ENCODE measurements at places on chromosomes 1 and 21.

- no peak for DNase-seq
- no peaks in the 10 kb centered on the region for H3K27me3 ChIP-seq
- H3K36me3 ChIP-seq: no peaks in the 10 kb centered on the region
Observed at GRCh38 chr1:60848583-60849188, 233.7 kb upstream of the NFIA start.

- H3K27me3 ChIP-seq: no peaks in the 10 kb centered on the region
- no peak overlapping the region for H3K27ac ChIP-seq
- no peak for DNase-seq
- no peak overlapping the region for H3K4me3 ChIP-seq
- H3K4me1 ChIP-seq: no peaks in the 10 kb centered on the region
- no peaks in the 10 kb centered on the region for H3K36me3 ChIP-seq
Observed at GRCh38 chr1:189192741-189193520, 1284.7 kb downstream of the BRINP3 start.

DNA sequence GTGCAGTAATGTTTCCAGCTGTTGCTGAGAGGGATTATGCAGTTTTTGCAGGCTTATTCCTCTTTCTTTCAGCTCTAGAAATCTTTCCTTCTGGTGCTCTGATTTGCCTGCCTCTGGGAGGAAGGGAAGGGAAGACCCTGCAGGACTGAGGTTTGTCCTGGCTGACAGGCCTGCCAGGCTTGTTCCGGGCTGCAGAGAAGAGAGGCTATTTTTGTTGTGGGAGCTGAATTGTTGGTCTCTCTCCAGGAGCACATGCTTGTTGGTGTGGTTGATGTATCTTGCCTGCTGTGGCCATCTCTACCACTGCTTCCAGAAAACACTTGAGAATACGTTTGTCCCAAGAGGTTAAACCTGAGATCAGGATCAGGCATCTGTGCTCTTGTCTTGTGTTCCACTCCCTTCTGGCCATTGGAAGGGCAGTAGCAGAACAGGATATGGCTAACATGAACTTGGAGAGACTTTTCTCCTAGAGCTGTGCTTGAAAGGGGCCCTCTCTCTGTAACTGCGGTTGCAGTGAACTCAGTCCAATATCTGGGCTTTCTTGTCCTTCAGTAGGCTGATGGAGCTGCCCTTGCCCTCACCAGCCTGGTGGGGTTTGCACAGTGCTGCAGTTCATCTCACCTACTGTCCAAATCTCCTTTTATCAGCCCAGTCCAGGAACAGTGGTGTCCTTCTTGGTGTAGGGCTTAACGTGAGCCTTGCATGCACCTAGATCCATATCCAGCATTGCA lies 21.5 kb upstream of the SLC25A34 start:
- peak overlapping the region; percentile 75 for H3K27ac ChIP-seq
- peaks cover 35% of the 10 kb centered on the region for H3K36me3 ChIP-seq
- H3K27me3 ChIP-seq: no peaks in the 10 kb centered on the region
- peaks cover 81% of the 10 kb centered on the region for H3K4me1 ChIP-seq

- peaks cover 38% of the 10 kb centered on the region for H3K4me1 ChIP-seq
- H3K4me3 ChIP-seq: peak overlapping the region; percentile 75
- DNase-seq: no peak
- H3K27ac ChIP-seq: no peak overlapping the region
- H3K36me3 ChIP-seq: peaks cover 7% of the 10 kb centered on the region
Observed at GRCh38 chr1:23867542-23867894, 572 bp downstream of the FUCA1 start.

DNA sequence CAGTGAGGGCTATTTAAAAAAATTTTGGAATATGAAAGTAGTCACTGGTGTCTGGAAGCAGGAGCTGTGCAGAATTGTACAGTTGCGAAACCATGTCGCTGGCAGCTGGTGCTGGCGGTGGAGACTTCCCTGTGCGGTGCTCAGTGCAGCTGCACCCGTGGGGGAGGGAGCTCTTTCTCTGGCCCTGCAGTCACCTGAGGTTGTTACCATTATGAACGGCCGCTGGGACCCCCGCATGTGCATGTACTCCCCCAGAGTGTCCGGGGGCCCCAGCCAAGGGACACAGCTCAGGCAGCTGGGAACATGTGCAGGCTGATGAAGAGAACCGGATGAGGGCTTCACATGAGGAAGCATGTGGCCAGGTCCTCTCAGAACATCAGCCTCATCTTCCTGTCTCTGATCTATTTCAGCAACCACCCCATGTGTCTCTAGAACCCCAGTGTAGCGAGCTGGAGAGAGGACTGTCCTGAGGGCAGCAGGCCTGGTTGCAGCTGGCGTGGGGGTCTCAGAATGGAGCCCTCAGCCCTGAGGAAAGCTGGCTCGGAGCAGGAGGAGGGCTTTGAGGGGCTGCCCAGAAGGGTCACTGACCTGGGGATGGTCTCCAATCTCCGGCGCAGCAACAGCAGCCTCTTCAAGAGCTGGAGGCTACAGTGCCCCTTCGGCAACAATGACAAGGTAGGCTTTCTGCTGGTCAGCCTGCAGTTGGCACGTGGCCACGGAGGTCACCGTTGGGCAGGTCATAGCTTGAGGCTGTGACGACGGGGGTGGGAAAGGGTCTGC lies at the start of gene TRPM2:
Gene TRPM2 (plus strand): TSS at position 431 of the 780 bp plus-strand sequence. CDS start 80 bp downstream, at position 511.
- H3K4me1 ChIP-seq: peaks cover 71% of the 10 kb centered on the region
- H3K27ac ChIP-seq: no peak within 1 kb of the TSS
- peaks cover 12% of the 10 kb centered on the region for H3K27me3 ChIP-seq
- peak; percentile 64 for DNase-seq
- H3K4me3 ChIP-seq: no peak within 1 kb of the TSS
- peaks cover 11% of the 10 kb centered on the region for H3K36me3 ChIP-seq

- H3K4me1 ChIP-seq: no peaks in the 10 kb centered on the region
- H3K36me3 ChIP-seq: no peaks in the 10 kb centered on the region
- H3K4me3 ChIP-seq: no peak within 1 kb of the TSS
- no peak for DNase-seq
- no peaks in the 10 kb centered on the region for H3K27me3 ChIP-seq
Observed at GRCh38 chr21:30372139-30372770, at the start of gene KRTAP13-2. Gene KRTAP13-2 (minus strand): TSS chr21:30372271. CDS start chr21:30372213, 58 bp downstream.
